ENCODE measurements at places on chromosomes 6 and 20.

GRCh38 chr6:108904741-108905140 lies 56.5 kb downstream of the ARMC2 start:
- no peak for DNase-seq

- DNase-seq, result no peak
Measured at GRCh38 chr20:29443819-29444218, 1813.6 kb upstream of the DEFB115 start.

DNA sequence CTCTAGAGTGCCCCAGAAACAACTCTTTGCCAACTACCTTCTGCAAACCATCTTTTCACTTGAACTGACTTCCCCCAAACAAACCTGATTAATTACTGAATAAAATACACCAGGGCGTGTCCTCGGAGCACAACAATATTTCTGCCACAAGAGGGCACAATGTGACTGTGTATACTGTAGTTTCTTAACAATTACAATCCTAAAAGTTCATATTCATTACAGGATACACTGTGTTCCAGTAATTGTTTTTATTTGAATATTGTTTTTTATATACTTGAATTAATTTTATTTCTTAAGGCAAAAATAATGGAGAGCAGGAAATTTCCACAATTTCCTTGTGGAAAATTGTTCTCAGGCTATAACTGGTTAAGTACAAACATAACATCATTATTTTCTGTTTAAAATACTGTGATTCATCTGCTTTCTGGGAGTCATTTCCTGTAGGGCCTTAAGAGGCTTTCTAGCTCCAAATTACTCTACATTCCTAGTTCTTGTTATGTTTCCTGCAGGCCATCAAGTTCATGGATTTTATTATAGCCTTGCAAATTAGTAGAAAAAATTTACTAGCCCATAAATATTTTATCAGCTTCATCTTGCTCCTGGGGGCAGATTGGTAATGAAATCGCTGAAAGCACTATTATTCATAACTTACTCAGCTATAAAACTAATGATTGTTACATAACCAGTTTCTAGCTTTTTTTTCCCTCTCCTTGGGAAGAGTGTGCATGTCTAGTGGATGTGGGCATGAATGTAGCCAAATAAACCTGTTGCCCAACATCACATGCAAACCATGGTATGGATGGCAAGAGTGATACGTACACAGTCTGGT lies 51.9 kb upstream of the SLC22A16 start:
- peak; percentile 53 for DNase-seq

GRCh38 chr6:136820561-136820960 lies 1.8 kb upstream of the PEX7 start:
- no peak for DNase-seq

DNA sequence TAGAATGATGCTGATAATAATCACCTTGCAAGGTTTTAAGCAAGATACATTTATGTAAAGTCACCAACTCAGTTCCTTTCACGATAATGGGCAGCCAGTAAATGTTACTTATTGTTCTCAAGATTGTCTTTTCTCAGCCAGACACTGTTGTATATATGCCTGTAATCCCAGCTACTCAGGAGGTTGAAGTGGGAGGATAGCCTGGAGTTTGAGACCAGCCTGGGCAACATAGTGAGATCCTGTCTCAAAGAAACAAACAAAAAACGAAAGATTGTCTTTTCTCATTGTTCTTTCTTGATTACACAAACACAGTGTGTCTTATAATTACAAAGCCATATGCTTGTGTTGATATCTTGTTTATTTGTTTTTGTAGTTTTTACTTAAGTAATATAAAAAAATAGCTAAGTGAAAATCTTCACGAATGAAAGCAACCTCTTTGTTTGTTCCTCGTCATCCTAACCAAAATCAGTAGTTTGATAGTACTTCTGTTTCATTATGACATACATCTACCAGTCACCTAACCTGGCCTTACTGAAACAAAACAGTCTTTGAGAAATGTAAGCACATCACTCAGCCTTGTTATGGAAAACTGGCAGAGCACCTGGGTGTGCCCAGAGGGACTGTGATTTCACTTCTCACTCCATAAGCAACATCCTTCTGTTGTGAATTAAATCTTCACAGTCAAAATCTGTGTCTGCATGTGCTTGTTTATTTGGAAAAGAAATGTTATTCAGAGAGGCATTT lies 436.2 kb upstream of the SOX4 start:
- no peak for DNase-seq

GRCh38 chr20:611843-612185 lies 1.7 kb upstream of the TCF15 start:
- no peak for DNase-seq

GRCh38 chr6:40077736-40078135 lies 143.5 kb upstream of the MOCS1 start:
- DNase-seq, result no peak

DNA sequence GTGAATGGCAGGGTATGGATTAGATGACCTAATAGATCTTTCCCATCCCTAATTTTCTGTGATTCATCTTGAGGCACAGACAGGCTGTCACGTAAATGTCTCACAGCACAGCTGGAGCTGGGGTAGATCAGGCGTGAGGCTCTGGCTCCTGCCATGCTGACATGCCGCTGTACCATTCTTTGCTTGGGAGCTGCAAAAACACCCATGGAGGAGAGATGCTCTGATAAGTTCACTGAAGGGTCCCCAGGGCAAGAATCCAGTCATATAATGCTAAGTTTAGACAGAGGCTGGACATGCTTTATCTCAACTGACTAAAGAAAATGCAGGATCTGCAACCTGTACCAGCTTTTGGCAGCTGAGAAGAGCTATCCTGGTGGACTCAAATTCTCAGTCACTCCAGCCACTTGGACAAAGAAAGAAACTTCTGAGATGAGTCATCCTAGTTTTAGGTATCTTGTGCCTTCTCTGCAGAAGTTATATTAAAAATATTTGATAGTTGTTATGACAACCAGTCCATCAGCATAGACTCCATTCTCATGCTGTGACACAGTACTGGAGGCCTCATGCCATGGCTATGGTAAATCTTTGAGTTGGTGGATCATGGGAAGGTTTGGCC lies 185.1 kb upstream of the RAB32 start:
- DNase-seq, result no peak

DNA sequence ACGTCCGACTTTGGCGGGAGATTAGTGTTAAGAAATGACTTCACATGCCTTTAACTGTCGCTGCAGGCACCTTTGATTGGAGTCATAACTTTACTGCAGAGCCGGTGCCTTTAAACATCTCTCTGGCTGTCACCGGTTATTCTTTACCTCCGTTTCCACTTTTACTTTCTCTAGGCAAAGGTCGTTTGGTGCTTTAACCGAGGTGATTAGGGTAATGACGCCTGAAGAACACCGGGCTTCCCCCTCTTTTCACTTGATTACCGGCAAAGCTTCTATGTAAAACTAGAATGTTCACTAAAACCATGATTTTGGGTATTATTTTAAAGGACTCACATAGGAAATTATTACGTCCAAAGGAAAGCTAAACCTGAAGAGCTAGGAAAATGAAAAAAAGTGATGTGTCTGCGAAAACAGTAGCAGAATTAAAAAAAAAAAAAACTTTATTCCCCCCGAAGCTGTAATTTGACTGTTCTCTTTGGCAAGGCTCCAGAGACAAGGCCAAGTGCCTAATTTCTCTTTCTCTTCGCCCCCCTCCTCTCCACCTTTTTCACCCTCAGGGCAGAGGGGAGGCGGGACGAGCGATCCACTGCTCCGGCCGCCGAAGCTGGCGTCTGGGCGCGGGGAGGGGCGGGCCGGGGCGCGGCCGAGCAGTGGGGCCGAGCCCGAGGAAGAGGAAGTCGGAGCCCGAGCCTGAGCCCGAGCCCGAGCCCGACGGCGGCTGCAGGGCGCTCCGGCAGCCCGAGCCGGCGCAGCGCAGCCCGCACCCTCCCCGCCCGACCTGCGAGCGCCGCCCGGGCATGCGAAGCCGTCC lies at the start of gene PLEKHG1:
TSS of gene PLEKHG1 (plus strand) at position 687 of the 811 bp plus-strand sequence. CDS start 133,797 bp downstream, outside the sequence.
- DNase-seq, result peak; percentile 46

- DNase-seq, result no peak
Measured at GRCh38 chr20:53981752-53982437, 88.5 kb downstream of the BCAS1 start.

- no peak for DNase-seq
Measured at GRCh38 chr20:25459916-25460535, 52.6 kb downstream of the GINS1 start.

DNA sequence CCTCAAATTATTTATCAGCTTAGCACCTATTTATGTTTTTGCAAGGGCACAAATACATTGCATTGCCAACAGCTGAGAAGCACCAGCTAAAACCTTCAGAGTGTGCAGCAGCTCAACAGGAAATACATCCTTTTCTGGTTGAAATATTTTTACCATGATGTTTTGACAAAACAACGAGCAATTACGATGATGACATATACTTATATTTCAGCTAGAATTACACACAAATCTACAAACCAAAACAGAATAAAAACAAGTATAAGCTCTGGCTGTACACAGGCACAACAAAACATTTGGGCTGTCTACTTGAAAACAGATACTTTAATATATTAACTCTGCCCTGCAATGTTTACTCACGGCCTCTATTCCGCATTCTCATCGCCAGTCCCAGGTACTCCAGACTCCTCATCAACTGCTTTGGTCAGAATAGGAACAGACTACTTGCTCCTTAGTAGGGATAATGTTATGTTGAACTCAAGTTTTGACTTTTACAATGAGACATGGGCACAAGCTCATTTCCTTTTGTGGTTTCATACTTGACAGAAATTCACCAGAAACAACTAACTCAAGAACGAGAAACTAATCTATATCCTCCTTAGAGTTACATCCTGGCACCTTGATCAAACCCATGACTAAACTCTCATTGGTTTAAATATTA lies 377.6 kb downstream of the ESR1 start:
- no peak for DNase-seq

DNA sequence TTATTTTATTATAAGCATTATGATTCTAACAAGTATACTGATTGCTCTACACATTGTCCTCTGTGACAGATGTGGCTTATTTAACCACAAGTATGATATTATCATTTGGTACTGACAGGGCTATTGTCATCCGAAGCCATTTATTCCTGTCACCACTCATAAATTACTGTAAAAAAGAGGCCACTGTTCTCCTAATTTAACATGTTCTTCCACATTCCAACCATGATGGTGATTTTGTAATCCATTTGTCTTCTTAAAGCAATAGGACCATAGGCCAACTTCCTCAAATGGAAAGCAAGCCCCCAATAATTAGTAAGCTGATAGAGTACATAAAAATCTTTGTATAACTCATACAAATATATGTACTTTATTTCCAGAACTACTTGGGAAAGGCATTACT lies 50.6 kb downstream of the FUT9 start:
- DNase-seq, result no peak

DNA sequence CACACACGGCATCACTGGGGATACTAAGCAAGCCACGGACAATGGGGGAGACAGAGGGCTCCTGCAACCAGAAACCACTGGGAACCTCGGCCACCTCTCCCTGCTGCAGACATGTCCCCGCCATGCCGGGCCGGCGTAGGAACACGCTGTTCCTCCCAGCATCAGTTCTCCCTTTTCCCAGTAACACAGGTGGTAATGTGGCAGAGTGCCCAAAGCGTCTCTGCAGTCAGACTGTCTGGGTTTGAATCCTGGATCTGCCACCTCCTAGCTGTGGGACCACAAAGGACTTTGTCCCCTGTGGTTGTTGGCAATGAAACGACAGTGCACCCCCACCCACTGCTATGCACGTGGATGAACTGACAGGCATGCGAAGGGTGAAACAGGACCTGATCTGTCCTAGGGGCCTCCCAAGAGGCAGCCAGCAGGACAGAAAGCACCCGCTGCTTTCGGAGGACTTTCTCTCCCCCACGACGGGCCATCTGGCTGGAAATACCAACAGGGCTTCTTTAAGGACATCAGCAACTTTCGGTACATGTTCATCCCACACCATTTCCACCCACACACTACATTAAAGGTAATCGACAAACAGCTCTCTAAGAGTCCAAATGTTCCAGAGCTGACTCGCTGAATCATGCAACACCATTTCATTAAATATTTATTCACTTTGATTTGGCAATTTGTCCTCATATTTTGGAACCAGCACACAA lies 74.1 kb downstream of the SULF2 start:
- DNase-seq, result no peak

- DNase-seq, result no peak
Measured at GRCh38 chr6:170282512-170283158, 8.2 kb downstream of the DLL1 start.

DNA sequence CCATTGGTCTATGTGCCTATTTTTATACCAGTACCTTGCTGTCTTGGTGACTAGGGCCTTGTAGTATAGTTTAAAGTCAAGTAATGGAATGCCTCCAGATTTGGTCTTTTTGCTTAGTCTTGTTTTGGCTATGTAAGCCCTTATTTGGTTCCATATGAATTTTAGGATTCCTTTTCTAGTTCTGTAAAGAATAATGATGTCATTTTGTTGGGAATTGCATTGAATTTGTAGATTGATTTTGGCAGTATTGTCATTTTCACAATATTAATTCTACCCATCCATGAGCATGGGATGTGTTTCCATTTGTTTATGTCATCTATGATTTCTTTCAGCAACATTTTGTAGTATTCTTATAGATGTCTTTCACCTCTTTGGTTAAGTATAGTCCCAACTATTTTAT lies 96.4 kb upstream of the PAK5 start:
- no peak for DNase-seq

Data from CD8-positive, alpha-beta T cell (primary cell).